Stimulated activated CD4-positive, alpha-beta T cell treated with anti-CD3 and anti-CD28 coated beads, Interleukin-15, amount 100 ng/mL, for 1 hour (primary cell): ENCODE measurements at places on chromosomes 5 and 9.
A peak's percentile ranks its signal among the peaks of the same experiment; 100 is the strongest.

DNA sequence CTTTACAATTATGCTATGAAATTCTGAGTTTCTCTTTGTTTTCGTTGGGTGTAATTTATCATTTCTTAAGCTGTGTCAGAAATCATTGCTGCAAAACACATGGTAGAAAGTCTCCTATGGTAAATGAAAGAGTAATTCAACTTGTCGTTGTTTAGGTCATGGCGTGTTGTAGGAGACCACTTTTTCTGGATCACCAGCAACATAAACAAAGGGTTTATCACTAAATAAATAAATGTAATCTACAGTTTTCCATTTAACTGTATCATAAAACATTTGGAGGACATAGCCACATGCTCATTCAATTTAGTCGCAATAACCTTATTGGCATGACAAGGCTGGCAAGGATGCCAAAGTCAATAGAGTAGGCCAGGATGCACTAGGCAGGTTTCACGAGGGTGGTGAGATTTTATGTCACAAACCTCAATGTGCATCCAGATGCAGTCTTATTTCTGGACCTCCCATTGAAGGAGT lies 154.4 kb upstream of the ERCC6L2 start:
- DNase-seq: no peak

GRCh38 chr5:121853850-121854249 lies 2.2 kb downstream of the FTMT start:
- no peak for DNase-seq

DNA sequence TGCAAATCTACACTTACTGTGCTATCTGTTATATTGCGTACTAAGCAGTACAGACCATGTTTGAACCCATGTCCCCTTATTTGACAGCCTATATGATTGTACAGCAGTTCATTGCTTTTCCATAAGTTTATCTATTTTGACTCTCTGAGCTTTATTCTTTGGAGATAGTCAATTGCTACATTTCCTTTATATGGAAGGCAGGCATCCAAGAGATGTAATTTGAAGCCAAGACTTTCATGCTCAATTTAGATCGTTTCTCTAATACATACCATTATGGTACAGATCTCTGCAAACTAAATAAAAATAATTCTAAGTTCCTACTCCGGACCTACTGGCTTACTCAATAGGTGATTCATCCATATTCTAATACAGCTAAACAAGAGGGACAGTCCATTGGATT lies 424.8 kb downstream of the TMEM38B start:
- no peak for DNase-seq

- DNase-seq: no peak
Measured at GRCh38 chr9:131703697-131704096, 36.2 kb downstream of the RAPGEF1 start.

- no peak for DNase-seq
Measured at GRCh38 chr5:140023611-140024191, 19.4 kb downstream of the NRG2 start.

DNA sequence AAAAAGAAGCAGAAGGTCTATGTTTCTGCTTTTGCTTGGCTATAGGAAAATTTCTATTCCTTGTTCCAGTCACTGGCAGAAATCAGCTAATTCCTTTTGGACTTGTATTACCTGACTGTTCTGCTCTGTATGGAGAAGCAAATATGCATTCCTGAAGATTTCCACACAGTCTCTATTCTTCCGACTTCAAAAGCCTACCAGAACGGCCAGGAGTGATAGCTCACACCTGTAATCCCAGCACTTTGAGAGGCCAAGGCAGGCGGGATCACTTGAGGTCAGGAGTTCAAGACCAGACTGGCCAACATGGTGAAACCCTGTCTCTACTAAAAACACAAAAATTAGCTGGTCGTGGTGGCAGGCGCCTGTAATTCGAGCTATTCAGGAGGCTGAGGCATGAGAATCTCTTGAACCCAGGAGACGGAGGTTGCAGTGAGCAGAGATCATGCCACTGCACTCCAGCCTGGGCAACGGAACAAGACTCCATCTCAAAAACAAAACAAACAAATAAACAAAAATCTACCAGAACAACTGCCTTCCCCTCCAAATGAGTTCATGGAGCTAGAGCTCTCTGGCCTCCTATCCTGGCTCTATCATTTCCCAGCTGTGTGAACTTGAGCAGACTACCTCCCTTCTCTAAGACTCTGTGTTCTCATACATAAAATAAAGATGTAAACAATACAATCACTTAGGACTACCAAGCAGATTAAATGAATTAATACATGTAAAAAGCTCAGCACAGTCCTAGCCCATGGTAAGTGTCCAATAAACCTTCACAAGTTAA lies 17.0 kb downstream of the MYO10 start:
- DNase-seq: no peak

DNA sequence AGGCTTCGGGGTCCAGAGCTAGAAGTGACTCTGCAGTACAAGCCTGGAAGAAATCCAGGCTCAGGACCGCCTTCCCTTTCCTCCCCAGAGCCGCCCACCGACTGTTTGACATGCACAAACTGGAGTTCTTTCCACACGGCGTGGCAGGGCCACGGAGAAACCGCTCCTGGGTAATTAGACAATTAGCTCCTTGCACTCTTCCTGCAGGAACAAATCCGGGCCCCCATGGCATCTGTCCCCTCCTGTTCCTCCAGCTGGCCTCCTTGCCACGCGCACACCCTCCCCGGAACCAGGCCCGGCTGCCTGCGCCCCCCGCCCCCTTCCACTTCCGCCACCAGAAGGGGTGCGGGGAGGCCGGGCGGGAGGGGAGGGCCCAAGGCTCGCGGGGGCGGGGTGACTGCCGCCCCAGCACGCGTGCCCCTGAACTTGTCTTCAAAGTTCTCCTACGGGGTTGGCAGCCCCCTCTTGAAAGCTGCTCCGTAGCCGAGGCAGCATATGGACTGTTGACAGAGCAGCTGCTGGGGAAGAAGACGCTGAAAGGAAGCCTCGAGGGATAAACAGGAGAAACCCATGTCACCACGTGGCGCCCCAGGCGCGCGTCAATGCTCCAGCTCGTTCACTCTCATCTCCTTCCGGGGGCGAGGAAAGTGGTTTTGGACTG lies 74.3 kb downstream of the SEC61B start:
- DNase-seq: peak; percentile 16

DNA sequence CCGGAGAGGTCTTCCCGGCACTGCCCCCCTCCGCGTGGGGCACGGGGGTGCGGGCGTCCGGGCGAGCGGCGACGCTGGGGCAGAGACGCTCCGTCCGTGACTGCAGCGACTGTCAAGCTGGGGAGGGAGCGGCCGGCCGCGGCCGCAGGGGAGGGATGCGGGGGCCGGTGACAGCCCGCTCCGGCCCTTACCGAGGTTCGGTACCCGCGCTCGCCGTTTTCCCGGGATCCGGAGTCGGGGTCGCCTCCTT lies 400 bp downstream of the KDM4C start:
- DNase-seq: no peak

DNA sequence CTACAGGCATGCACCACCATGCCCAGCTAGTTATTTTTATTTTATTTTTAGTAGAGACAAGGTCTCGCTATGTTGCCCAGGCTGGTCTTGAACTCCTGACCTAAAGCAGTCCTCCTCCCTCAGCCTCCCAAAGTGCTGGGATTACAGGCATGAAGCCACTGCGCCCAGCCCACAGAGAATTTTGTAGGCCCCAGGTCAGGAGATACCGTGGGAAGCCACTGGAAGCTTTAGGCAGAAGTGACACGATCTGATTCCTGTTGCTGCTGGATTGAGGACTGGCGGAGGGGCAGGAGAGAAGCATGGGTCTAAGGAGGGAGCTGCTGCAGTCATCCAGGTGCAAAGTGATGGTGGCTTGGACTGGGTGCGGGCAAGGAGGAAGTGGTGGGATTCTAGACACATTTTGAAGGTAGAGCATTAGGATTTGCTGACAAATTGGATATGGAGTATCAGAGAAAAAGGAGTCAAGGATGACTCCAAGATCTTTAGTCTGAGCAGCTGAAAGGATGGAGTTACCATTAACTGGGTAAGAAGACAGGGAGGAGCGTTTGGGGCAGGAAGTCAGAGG lies 20.7 kb downstream of the TCF7 start:
- DNase-seq: no peak
